ENCODE measurements at places on chromosomes 12 and 14.
A peak's percentile ranks its signal among the peaks of the same experiment; 100 is the strongest.

DNA sequence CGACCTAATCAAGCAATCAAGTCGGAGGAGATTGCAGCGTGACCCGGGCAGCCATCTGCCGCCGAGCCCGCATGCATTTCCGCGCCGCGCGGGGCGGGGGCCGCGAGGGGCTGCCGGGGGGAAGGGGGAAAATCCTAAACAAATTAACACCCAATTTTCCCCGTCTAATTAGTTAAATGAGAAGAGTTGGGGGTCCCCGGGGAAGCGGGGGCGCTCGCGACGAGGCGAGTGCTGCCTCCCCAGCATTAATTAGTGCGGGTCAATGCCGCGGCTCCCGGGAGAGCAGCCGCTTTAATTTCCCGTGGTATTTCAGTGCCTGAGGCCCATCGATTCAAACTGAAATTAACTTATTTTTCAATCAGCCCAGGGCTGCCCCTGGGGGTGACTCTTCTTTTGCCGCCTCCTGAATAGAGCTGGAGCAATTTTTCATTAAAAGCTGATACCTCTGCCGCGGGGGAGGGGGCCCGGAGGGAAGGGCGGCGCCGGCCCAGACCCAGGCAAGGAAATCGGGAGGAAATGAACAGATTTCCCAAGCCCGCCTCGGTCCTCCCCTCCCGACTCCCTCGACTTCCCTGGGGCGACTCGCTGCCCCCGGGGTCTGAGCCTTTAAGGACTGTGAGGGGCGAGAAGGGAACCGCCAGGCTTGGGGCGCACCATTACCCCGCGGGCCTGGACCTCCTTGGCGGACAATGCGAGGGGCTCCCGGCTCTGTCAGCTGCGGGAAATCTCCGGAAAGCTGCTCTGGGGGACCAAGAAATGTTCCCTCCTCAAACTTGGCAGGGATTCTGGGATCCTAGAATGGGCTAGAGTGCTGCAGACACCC lies 18.9 kb downstream of the VSX2 start:
- DNase-seq = no peak

- DNase-seq = peak; percentile 45
Measured at GRCh38 chr14:23568600-23569331, 1.2 kb upstream of the AP1G2 start.

DNA sequence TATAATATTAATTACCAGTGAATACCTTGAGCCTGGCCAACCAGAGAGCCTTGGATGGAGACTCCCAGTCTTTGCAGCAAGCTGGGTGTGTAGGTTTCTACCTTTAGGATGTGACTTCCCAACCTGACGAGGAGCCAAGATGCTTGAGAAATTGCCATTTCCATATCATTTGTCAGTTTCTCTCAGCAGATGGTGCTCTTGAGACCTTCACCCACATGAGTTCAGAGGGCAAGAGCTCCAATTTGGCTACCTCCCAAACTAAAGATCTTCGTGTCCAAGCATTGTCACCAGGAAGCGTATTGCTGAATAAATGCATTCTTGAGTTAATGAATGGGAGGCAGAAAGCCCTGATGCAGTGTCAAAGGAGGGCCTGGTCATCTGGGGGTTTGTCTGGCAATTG lies 106.4 kb upstream of the TBX5 start:
- no peak for DNase-seq

DNA sequence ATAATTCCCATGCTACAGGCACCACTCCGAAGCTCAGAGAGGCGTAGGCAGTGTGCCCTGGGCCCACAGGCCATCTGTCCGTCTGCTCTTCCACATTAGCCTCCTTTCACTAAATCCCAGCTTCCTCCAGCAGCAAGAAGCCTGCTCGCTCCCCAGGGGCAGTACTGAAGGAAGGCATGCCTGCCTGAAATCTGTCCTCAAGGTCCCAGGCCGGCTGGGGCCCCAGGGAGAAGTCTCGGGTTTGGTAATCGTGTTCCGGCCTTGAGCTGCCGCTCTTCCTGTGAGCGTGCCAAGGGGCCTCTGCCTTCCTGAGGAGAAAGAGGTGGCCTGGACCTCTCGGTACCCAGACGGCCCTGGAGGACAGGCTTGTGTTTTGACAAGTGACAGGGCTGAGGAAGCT lies 15.2 kb upstream of the DLK1 start:
- DNase-seq = no peak

- DNase-seq = no peak
Measured at GRCh38 chr14:91255026-91255695, 10.7 kb upstream of the GPR68 start.

DNA sequence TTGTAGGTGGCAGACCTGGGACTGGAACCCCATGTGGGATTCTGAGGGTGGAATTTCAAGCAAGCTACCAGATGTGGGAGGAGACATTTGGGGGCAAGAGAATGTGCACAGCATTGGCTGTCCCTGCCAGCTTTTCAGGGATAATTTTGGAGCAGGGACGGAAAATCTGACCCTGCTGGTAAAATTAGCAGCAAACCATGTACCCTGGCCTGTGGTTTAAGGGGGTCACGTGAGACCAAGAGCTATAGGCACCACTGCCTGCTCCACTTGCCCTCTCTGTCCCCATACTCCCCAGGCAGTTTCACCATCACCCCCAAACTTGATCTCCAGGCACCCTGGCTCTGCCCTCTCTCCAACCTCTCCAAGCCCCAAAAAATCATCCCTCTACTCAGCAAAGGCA lies 13.5 kb upstream of the ZDHHC22 start:
- no peak for DNase-seq
